Stimulated activated CD4-positive, alpha-beta T cell treated with anti-CD3 and anti-CD28 coated beads, Interleukin-4, amount 100 ng/mL, for 24 hours (primary cell): ENCODE measurements at places on chromosomes 4 and X.

DNA sequence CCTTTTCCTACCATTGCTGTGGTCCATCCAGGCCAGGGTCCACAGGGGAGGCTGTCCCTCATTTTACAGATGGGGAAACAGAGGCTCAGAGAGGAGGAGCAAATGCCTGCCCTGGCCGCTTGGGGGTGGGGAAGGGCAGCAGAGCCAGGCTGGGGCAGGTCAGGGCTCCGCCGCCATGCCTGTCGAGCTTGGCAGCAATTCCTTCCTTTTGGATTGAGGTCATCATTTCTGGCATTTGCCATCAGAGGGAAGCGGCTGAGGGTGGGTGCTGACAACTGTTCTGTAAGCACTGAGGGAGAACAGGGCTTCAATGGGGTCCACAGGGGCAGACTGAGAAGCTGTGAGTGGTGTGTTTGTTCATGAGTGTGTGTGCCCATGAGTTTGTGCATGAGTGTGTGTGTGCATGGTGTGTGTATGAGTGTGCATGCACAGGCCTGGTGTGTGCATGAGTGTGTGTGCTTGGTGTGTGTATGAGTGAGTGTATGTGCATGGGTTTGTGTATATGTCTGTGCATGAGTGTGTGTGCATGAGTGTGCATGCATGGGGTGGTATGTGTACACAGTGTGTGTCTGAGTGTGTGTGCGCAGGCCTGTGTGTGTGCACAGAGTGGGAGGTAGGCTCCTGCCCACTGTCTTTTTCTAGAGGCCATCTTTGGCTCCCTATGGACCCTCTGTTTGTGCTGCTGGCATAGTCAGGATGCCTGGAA lies 115.2 kb downstream of the SORCS2 start:
- no peak for DNase-seq

DNA sequence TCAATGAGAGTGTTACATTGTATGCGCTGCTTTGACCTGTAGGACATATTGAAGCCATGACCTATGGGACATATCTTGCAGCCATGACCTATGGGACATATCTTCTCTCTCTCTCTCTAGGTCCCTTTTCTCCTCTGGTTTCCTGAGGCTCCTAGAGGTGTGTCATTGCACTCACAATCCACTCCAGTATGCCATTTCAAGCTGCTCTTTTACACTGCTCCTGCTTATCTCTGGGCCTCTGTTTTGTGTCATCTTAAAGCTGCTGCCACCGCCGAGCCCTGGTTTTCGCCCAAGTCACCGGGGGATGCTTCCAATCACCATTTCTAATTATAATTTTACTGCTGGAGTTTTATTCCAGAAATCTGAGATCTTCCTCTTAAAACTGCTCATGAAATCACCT lies 336.1 kb downstream of the GALNTL6 start:
- DNase-seq: no peak

- no peak for DNase-seq
Measured at GRCh38 chr4:177313263-177313662, 3.6 kb downstream of the NEIL3 start.

- DNase-seq: no peak
Measured at GRCh38 chr4:27592738-27593137, 732.1 kb downstream of the STIM2 start.

- peak; percentile 31 for DNase-seq
Measured at GRCh38 chr4:183722731-183723560, 63.9 kb downstream of the TRAPPC11 start.

DNA sequence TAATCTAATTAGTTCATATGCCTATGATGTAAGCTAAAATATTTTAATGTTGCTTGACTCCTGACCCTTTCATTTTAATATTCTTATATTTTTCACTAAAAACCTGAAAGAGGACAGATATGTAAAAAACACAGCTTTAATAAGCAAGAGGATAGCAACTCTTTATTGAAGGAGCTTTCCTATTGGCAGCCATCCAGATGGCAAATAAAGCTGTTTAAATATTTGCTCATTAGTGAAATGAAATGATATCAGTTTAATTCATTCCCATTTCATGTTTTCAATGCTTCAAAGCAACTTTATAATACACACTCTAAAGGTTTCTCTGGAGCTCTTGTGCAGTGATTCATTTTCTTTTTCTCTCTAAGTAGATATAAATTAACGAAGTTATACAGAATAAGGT lies 473.4 kb downstream of the PCDH7 start:
- no peak for DNase-seq

- no peak for DNase-seq
Measured at GRCh38 chr4:68416591-68416990, 30.7 kb upstream of the TMPRSS11E start.

DNA sequence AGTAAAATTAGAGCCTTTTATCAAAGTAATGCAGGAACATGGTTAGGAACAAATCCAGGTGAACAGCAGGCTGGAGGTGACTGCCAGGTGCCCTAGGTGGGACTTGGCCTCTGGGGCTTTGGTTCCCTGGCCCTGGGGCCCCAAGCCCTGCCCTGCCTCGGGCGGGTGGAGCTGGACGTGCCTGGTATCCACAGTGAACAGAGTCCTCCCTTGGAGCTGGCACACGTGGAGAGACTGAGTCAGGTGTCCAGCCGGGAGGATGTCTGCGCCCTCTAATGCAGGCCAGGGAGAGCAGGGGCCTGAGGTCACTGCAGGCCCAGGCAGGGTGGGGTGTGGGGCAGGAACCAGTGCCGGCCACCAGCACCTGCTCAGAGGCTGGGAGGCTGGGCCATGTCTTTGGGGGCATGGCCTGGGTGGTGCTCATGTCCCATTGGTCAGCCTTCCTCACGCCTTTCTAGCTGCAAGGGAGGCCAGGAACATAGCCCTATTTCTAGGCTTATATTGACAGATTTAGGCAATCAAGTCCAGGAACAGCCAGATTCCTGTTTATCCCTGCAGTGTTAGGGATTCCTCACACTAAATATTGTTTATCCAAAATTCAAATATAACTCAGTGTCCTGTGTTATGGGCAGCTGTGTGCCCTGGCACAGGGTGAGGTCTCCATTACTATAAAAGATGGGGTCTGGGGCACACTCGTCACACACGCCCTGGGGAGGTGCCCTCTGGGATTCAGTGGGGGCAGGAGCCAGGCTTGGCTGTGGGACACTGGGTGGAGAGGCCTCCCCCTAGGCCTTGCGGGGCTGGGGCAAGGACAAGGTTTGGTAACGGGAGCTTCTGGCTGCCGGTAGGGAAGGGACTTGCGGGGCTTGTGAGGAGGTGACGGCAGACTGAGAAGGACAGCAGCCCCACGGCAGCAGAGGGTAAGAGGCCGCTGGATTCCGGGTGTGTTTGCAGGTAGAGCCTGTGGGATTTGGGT lies 14.3 kb upstream of the NAT8L start:
- no peak for DNase-seq

DNA sequence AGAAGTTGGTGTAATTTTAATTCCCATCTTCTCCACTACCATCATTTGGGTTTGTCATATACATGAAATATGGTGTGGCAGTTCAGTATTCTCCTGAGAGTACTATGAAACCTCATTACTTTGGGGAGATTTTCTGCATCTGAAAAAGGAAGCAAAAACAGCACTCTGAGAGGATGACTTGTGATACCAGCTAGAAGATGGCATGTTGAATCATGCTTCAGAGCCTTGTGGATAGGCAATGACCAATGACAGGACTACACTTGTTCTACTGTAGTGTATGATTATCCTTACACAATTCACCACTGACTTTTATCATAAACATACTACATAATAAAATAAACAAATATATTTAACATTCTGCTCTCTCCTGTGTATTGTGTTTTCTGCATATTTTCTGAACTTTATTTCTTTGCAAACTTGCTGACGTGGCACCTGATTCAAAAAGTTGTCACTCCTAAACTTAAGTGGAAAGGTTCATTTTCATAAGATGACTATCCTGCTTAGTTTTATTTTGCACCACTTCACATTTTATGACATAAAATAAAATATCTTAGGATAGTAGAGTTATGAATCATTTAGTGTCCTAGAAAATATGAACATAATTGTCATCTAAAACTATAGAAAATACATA lies 991.3 kb downstream of the FSTL5 start:
- no peak for DNase-seq

DNA sequence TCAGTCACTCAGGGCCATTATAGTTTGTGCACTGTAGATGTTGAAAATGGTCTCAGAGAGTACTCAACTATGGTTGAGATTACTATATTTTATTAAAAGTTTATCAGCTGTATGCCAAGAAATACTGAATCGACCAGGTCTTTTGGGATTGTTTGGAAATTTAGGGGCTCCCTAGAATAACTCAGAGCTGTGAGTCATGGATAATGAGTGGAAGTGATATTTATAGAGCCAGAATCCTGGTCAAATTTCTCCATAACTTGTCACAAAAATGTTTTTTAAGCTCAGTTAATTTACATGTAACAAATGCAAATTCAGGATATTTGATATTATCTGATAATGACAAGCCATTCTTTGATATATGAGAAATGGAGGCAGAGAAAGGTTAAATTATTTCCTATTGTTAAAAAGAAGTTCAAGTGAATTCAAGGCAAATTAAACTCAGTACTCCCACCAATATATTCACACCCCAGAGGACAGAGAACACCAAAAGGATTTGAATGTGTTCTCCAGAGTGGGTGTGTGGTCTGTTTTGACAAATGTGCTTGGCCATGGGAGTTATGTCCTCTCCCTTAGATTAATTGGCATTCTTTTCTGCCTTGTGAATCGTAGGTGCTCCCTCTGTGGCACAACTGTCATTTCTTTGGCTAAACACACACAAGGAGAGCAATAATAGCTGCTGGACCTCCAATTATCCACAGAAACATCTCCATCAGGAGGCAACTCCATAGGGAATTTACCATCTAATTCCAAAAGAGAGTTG lies 37.7 kb downstream of the ARHGAP24 start:
- no peak for DNase-seq

GRCh38 chr4:77605210-77605902 lies at the start of gene CXCL13:
TSS of gene CXCL13 (plus strand) at chr4:77605820. CDS start at chr4:77605866, 46 bp downstream.
- no peak for DNase-seq

GRCh38 chr4:8739317-8739716 lies 132.3 kb downstream of the HMX1 start:
- no peak for DNase-seq

DNA sequence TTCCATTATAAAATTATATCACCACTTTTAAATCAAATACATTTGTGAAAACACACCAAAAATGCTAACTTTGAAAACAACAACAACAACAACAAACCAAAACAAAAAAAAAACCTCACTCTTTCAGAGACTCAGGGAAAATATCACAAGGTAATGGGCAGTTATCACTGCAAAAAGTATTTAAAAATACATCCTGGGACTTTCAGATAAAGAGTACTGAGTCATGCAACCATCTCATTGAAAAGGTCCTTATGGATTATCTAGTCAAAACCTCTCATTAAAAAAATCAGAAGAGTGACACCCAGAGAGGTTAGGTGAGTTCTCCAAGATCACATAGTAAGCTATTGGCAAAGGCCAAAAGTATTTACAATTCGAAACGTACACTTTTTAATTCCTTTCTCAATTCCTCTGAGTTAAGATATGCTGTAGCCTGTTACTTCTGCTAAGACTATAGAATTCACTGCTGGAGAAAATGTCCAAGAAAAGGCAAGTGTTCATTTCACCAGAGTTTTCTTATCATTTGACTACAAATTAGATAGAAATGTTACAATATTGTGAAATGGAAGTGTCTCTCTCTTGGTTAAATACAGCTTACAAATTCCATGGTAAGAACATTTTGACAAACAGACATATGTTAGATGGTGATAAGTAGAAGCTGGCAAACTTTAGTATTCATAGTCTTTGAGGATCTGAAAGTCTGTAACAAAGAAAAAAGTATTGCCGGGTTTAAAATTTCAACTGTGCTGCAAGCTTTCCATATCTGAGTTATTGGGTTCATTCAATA lies 9.3 kb downstream of the STX18 start:
- DNase-seq: no peak

GRCh38 chr4:78726546-78726945 lies 49.6 kb upstream of the BMP2K start:
- no peak for DNase-seq

GRCh38 chr4:185811509-185812364 lies at the start of gene SORBS2:
TSS of gene SORBS2 (minus strand) at chr4:185812194. CDS start at chr4:185690571, 121,623 bp downstream.
- DNase-seq: no peak

GRCh38 chrX:36577006-36577405 lies 431.2 kb upstream of the FAM47C start:
- DNase-seq: no peak

GRCh38 chr4:83370640-83370906 lies 35.9 kb upstream of the HPSE start:
- DNase-seq: no peak

DNA sequence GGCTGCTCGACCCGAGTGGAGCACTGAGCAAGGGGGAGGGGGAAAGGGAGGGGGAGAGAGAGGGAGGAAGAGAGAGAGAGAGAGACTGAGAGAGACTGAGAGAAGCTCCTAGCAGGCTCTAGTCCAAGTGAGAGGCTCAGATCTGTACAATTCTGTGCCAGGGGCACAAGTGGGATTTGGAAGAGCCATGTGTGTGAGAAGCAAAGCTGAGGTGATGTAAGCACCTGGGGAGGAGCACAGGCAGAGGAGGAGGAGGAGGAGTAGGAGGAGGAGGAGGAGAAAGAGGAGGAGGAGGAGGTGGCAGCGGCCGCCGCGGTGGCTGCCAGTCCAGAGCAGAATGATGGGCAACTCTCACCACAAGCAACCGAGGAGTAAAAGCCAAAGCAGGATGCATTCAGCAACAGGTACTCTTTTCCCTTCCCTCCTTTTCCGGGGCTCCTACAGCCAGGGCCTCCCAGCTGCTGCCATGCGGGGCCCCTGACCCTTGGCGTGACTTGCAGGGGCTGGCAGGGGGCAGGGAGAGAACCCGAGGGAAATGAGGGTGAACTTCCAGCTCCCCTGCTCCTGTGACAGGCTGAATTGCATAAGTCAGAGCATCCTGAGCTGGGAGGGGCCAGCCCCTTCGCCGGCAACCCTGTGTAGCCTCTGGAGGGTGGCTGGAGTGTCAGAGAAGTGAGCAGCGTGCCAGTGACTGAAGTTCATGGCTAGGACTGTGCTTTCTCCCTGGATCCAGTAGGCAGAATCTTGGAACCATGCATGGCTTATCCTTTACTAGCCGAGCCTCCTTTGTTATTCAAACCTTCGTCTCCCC lies 62.2 kb downstream of the RTL5 start:
- no peak for DNase-seq

GRCh38 chr4:168564023-168564422 lies 67.2 kb downstream of the PALLD start:
- no peak for DNase-seq

DNA sequence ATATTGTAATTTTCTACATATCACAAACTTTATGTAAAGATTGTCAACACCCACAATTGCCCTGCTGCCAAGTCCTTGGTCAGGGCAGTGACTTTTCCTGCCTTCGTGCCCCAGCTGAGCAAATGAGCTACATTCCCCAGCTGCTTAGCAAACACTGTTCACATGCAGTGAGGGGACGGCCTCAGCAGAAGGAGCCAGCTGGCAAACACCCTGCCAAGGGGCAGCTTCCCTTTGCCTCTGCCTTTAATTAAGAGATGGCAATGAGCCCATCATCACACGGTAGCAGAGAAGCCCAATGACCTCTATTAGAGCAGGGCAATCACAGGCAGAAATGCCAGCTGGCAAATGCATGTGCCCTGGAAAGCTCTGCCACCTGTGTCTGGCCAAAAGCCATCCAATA lies 253.4 kb downstream of the EPHA5 start:
- DNase-seq: no peak

- no peak for DNase-seq
Measured at GRCh38 chr4:73709451-73710033, 30.8 kb upstream of the CXCL8 start.

- DNase-seq: no peak
Measured at GRCh38 chrX:98067611-98068010, 1183.9 kb downstream of the RPA4 start.

- DNase-seq: peak; percentile 3
Measured at GRCh38 chrX:40402831-40403533, 177.8 kb upstream of the ATP6AP2 start.

- DNase-seq: no peak
Measured at GRCh38 chr4:19832411-19832810, 419.3 kb upstream of the SLIT2 start.

GRCh38 chr4:73707918-73708577 lies 32.3 kb upstream of the CXCL8 start:
- DNase-seq: no peak
